ENCODE measurements at places on chromosomes 3 and 15.
A peak's percentile ranks its signal among the peaks of the same experiment; 100 is the strongest.

DNA sequence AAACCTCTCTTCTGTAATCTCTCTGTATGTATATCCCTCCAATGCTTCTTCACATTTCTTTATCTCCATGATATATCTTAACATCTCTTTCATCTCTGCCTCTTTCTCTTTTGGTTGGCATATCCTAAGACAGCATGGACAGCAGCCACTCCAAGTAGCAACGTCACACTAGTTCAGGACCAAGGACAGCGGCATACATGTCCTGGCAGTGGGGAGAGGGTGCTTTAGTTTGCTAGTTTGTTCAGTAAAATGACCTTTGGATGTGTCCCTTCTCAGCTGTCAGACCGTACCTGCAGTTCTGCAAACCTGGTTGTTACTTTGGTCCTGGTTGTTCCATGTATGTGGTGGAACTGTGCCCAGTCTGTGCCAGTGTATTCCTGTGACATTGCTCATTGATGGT is 225.6 kb upstream of the ROPN1 start:
- peak; percentile 76 for DNase-seq

DNA sequence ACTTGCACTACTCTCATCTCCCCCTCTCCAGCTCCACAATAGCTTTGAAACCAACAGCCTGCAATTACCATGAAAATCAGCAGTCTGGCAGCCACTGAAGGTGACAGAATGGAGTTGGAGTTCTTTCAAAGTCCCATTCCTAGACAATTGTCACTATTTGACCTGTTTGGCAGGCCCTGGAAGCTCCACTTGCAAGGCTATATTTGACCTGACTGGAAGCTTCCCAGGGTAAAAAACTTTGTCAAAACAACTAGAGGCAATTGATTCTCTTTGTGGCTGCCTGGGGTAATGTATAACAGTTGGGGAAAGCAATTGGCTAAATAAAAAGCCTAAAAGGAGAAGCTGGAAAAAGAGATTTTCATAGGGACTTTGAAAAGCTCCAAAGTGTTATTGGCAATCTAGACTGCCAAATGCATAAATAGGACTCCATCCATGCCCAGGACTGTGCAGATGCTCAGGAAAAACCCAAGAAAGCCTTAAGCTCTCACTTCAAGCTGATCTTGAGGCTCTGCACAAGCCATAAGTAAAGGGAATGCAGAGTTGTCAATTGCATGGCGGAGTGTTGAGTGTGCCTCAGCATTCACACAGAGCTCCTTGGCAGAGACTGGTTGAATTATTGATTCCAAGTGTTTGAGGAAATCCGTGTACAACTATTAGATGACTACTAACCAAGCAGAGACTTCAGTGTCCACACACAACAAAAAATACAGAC is 18.3 kb downstream of the GREM1 start:
- DNase-seq, result no peak

- DNase-seq, result no peak
Observed at GRCh38 chr15:67108122-67108961, 42.9 kb downstream of the SMAD3 start.

DNA sequence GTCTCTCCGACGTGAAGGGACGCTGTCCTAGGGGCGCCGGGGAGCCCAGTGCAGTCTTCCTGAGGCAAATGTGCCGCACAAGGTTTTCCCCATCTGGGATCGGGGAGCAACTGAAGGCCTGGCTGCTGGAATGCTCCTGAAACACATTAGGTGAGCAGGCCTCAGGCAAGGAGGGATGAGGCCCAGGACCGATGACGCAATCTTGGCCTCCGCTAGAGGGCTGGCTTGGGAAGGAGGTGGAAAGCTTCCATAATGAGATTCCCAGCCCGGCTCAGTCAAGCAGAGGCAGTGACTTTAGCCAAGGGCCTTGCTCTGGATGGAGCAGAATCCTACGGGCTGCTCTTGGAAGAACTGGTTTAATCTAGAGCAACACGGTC is 50.8 kb downstream of the CPN2 start:
- peak; percentile 80 for DNase-seq

- DNase-seq, result no peak
Observed at GRCh38 chr15:59543721-59544547, 67.6 kb upstream of the GCNT3 start.

DNA sequence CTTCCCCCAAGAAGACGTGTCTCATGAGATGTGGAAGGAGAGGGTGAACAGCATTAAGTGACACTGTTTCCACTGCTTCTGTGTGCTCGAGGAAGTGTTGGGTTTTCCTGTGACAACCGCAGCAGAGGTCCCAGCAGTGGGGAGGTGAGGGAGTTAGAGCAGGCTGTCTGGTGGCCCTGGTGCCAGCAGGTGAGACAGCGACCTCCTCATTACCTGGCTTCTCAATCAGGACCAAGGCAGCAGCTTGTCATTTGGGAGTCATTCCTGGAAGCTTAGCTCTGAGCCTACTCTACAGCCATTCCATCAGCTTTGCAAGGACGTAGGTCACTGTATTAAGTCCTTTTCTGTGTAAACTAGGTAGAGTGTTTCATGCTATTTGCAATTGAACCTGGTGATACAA is 63.3 kb upstream of the RGMA start:
- DNase-seq, result no peak

- DNase-seq, result peak; percentile 68
Observed at GRCh38 chr3:149224736-149225594, 3.3 kb upstream of the CP start.

- DNase-seq, result no peak
Observed at GRCh38 chr3:138492980-138493675, 58.7 kb downstream of the ESYT3 start.

DNA sequence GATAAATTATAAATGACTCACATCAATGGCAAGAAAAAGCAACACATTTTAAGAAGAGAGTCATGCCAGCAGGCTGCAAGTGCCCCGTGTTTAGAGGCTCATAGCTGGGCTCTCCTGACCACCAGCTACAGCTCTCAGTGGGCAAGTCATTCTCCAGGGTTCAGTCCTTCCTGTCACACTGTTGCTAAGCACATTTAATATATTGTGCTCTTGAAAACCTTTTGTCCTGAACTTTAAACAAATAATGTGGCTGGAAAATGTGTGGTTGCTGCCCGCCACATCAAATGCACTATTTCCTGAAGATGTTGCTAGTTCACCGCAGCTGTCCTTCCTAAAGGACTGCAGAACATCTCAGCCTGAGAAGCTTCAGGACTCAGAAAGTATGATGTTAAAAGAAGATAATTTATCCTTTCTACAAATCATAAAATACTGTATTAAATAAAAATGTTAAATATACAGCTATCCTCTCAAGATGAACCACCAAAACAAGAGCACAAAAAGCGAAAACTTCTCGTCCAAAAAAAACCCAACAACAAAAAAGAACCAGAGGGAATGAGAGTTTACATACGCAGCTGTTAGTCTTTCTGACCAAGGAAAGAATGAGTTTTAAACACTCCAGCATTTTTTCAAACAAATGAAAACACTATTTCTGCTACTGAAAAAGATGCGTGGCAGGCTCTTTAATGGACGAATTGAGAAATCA is 951 bp downstream of the TARS3 start:
- DNase-seq, result peak; percentile 32

DNA sequence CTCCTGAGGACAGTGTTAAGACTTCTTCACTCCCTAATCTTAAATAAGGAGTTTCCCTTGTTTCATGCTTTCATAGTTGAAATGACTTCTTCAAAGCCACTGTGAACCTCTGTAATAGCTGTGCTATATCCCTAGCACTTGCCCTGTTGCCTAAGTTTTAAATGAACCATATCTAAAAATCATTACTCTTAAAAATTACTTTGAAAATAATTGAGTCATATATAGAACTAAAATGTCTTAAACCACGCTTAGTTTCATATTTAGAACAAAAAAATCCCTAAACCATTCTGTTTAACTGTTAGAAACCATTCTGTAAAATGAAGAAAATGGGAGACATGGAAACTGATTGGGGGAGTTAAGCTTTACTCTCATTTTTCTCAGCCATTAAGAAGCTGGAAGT is 29.8 kb downstream of the DNAJC19 start:
- DNase-seq, result no peak

GRCh38 chr3:122923611-122924010 is 104.0 kb downstream of the SEMA5B start:
- no peak for DNase-seq

GRCh38 chr3:88219138-88219792 is 69.5 kb downstream of the C3orf38 start:
- peak; percentile 66 for DNase-seq

DNA sequence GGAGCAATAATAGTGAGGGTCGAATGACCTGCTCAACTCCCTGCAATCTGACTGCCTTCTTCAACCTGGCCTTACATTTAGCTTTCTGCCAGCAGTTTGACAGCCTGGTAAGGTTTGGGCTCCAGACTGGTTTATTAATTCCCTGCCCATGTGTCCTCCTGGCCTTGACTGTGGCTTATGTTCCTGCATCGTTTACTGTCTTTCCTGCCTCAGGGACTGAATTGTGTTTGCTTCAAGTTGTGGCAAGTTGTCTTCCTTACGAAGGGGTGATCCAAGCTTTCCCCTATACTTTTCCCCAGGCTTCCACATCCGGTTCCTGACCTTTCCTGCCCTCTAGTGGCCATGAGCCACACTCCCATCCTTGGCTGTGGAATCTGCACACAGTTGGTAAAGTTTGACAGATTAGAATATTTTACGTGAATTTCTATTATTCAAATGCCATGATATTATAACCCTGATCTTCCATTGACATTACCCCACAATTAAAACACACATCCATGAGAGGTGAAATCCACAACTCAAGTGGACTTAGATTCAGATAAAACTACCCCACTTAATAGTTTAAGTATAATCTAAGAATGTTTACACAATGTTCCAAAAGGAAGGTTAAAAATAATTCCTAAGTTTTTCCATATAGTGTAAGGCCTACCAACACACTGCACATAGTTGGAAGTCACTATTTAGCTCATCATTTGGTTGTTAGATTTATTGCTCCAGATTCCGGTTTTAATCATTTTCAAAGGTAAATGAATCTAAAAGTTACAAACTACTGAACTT is 95.7 kb downstream of the NEDD4 start:
- DNase-seq, result peak; percentile 74

DNA sequence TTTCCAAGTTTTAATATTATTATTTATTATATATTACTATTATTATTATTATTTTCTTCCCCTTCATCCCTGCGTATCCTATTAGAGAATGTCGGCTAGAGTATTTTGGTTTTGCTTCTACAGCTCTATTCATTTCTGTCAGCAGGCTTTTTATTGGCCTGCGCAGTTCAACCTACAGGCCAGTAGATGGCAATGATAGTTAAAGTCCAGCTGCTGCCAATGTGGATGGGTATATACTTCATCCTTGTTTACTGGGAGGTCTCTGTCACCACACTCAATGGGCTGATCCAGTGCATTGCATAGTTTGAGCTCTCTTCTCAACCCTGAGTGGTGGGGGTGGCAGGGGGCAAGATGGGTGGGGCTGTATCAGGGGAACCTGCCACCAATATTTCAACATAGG is 799.8 kb downstream of the NSUN3 start:
- DNase-seq, result no peak

DNA sequence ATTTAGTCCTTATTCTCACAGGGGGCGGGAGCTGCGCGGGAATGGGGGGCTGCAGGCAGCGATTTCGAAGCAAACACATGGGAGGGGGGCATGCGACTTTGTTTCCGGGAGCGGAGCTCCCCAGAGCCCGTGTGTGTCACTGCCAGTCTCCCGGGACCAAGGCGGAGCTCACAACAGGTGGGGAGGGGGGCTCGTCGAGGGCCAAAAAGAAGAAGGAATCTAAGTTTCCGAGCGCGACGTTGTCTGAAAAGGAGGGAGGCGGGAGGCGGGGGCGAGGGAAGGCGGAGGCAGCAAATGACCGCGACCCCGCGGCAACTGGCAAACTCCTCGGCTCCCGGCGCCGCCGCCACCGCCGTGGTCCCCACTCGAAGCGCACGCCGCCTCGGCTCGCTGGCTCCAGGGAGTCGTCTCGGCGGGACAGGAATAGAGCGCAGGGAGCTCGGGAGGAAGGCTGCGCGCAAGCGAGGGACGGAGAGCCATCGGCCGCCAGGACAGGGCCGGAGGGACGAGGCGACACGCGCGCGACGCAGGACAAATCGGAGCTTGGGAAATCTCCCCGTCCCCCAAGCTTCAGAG is 1.4 kb downstream of the FOXP1 start:
- no peak for DNase-seq

- DNase-seq, result no peak
Observed at GRCh38 chr3:173241727-173242126, 100.7 kb upstream of the SPATA16 start.

- DNase-seq, result no peak
Observed at GRCh38 chr3:34584971-34585370, 786.5 kb downstream of the PDCD6IP start.

DNA sequence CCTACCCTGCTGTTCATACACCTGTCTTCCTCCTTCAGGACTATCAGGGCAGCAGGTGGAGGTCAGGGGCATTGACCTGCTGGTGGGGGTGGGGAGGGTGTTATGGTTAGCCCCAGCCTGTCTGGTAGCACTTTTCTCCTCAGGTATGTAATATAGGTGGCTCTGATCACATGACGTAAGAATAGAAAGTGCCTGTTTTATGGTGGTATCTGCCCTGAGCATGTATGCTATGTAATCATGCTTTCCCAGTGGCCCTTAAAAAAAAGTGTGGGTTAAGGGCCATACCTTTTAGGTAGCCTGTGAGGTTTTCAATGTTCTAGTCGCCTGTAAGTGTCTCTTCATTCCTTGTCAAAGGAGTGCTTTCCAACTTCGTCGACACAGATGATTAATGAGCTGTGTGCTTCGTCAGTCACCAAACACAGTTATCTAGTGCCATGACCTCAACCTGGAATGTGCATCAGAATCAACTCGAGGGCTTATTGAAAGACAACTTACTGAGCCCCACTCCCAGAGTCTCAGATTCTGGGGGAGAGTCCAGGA is 86.3 kb downstream of the KLHL25 start:
- DNase-seq, result no peak
